ENCODE measurements at places on chromosomes 6 and 20.

- peak; percentile 55 for DNase-seq
These were observed 234.2 kb upstream of the ECI2 start for GRCh38 chr6:4369616-4370015.

DNA sequence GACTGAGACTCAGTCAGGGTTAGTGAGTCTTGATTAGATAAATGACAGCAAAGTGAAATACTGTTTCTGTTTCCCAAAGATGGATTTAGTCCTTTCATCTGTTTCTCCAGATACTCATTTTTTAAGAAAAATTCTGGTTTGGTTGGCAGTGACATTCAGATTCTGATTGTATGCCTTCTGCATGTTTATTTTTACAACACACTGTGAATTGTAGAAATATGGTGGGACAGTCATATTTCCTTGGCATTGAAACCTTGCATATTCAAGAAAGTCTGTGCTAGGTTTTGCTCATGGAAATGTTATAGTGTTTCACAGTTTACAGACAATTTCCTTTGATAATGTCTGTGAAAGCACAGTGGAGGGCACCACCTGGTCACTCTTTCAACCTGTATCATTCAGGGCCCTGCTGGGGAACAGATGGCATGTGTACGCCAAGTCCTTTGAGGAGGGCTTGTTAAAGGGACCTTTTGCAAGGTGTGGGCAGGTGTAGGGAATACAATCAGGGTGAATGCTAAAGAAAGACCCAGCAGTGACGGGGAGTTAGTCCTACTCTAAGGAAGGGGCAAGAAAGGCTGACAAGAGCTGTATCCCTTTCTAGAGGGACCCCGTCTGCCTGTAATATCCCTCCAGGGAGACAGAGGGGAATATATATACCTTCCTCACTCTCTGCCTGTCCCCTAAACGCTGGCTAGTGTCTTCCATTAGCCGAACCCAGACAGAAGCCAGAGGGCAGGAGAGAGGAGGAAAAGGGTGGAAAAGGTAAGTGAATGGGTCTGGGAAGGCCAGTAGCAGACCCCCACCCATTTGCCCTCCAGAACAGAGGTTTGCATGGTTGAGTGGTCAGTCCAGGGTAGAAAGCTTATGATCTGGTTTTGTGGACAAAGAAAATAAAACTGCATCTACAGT is 10.2 kb downstream of the PLCB4 start:
- DNase-seq, result no peak

- DNase-seq, result no peak
These were observed 80.3 kb downstream of the JARID2 start for GRCh38 chr6:15326067-15326614.

DNA sequence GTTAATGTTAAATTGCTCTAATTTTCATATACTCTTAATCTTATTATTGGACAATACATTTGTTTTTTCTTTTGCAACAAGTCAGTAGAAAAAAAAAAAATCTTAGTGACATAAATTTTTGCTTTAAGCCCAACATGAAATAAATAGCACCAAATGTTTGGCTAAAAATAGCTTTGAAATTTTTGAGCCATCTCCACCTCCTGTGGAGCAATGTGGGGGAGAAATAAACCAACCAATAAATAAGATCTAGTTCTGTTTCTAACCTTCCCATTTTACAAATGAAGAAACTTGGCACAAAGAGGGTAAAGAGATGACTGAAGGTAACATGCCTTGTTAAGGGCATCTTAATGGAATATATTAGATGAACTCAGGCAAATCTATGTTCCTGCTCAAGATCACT is 91.4 kb downstream of the PRKN start:
- DNase-seq, result no peak

DNA sequence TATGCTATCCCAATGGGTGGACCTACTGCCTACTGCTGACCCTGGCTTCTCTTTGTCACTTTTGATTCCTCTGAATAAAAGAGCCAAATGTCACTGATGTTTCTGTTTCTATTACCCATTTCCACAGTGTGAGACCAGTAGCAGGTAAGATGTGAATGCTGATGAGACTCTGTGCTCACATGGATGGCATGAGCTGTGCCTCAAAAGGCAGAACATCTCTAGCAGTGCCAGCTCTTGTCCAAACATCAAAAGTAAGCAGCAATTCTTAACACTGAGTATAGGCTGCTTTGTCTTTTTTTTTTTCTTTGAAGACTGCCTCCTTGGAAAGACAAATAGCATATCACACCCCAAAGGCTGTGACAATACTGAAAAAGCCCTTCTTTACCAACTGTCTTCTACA is 459.2 kb upstream of the RUNX2 start:
- DNase-seq, result no peak

GRCh38 chr6:72371473-72371872 is 250.4 kb upstream of the KCNQ5 start:
- no peak for DNase-seq

DNA sequence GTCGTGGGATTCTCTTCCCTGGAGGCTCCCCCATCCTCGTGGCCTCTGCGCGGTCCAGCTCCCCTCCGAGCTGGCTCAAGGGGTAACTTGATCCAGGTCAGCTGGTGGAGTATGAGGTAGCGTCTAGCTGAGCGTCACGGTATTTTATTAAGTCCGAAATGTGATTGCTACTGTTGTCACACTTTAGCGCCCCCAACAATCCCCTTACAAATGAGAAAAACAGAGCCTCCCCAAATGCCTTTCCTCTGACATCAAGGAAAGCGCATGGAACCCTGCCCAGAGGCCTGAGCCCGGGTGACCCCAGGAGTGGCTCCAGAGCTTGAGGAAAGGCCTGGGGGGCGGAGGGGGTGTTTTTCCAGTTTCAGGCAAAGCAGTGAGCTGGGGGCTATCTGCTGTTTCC is 192.4 kb downstream of the ZMYND8 start:
- no peak for DNase-seq

DNA sequence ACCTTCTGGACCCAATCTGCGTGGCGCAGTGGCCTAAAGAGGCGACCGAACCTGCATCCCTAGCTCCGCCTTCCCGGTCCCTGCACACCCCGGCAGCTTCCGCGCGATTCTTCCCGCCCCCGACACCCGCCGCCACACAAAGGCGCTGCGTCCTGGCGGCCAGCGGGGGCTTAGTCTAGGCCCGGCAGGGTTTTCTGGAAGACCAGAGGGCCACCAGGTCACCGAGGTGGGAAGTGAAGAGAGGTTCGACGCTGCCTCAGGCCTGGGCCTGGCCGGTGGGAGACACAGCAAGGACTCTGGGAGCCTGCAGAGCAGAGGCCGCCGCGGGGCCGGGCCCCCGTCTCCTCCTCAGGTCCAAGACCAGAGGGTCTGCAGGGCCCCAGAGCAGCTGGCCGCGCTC is 154.9 kb downstream of the OR2B2 start:
- no peak for DNase-seq

- DNase-seq, result no peak
These were observed 54.8 kb downstream of the BTBD3 start for GRCh38 chr20:11972478-11972877.

GRCh38 chr20:48298851-48299484 is 513.7 kb upstream of the SULF2 start:
- DNase-seq, result peak; percentile 89

DNA sequence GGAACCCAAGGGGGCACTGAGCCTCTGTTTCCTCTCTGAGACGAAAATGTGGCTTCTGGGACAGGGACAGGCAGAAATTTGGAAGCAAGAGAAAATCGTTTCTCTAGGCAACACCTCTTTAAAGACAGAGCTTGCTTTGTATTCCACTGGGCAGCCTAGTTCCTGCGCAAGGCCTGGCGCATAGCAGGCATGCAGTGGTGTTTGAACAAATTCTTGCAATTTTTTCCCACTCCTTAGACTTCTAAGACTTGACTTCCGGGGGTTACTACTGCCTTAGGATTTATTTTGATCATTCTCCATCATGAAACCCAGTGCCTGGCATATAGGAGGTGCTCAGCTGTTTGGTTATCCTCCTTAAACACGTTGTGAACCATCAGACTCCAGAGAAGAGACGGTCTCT is 249.0 kb upstream of the KCNG1 start:
- no peak for DNase-seq

- DNase-seq, result no peak
These were observed 75.3 kb downstream of the TCP11 start for GRCh38 chr6:35065870-35066269.

DNA sequence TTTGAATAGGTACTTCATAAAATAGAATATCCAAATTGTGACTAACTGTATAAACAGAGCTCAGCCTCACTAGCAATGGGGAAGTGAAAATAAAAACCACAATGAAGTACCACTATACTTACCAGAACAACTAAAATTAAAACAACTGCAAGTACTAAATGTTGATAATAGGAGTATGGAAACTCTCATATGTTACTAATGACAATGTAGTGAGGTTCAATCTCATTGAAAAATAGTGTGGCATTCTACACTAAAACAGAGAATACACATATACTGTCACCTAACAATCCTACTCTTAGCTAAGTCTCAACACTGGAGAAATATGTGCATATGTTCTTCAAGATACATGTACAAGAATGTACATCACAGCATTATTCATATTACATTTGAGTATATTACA is 132.0 kb upstream of the CARMIL1 start:
- no peak for DNase-seq

GRCh38 chr20:53865901-53866793 is 204.2 kb downstream of the BCAS1 start:
- DNase-seq, result peak; percentile 56

- DNase-seq, result no peak
These were observed 69.7 kb downstream of the SAMD3 start for GRCh38 chr6:130152908-130153510.

DNA sequence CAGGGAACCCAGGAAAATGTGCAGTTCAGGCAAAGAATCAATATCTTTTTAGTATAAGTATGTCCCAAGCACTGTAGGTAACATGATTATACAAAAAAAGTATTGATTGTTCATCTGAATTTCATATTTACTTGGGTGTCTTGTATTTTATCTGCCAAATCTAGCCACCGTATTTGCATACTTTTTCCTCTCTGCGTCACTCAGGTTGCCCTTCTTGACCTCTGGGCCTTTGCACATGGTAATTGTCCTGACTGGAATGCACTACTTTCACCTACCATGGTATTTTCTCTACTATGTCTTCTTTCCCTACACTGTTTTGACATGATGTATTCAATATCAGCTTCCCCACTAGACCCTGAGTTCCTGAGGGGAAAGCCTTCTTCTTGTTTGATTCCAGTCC is 15.2 kb downstream of the GSTA3 start:
- no peak for DNase-seq

DNA sequence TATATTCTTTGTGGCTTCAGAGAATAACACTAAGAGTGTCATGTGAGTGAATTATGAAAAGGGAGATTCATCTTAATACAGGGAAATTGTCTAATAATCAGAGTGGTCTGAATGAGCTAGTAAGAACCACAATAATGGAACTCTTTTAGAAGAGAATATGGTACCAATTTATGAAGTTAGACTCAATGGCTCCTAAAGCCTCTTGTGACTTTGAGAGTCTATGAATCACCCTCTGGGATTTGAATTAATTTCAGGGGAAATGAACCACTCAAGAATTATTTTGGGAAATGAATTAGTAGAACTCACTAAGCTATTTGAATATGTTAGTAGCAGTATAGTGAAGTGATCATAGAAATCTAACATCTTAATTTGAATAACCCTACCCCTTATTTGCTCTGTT is 14.3 kb downstream of the PCMT1 start:
- DNase-seq, result no peak

DNA sequence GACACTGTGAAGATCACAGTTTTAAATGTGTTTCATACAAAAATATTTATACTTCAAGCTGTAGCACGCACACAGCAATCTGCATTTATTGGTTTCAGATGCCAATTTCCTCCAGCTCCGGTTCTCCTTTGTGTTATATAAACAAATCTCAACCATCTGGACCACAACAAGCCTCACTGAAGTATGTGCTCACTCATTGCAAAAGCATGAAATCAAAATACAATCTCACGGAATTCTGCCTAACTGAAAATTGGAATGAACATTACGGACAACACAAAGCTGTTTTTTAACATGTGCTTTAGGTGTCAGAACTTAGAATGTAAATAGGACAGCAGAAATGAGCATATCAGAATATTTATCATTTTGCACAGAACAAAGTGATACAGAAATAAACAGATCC is 38.0 kb downstream of the RCAN2 start:
- DNase-seq, result peak; percentile 53

DNA sequence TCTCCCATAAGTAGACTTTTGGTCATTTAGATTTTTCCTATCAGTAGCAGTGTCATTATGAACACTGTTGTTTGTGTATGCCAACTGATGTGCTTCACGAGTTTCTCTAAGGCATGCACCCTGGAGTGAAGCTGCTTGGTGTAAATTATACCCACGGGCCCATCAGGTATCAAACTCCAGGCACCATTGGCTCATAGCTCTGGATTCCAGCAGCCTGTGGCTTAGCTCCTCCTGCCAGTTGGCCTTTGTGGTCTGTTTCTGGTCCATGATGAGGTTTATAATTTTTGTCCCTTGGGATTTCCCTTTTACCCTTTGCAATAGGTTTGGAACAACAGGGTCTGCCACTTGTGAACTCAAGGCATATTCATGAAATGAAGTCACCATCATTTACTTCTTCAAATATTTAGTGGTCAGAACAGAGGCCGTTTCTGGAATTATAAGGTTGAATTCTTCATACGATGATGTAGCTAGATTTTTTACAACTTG is 350.5 kb downstream of the PRL start:
- DNase-seq, result peak; percentile 94

- DNase-seq, result no peak
These were observed 81.5 kb downstream of the HAO1 start for GRCh38 chr20:7858734-7859250.

DNA sequence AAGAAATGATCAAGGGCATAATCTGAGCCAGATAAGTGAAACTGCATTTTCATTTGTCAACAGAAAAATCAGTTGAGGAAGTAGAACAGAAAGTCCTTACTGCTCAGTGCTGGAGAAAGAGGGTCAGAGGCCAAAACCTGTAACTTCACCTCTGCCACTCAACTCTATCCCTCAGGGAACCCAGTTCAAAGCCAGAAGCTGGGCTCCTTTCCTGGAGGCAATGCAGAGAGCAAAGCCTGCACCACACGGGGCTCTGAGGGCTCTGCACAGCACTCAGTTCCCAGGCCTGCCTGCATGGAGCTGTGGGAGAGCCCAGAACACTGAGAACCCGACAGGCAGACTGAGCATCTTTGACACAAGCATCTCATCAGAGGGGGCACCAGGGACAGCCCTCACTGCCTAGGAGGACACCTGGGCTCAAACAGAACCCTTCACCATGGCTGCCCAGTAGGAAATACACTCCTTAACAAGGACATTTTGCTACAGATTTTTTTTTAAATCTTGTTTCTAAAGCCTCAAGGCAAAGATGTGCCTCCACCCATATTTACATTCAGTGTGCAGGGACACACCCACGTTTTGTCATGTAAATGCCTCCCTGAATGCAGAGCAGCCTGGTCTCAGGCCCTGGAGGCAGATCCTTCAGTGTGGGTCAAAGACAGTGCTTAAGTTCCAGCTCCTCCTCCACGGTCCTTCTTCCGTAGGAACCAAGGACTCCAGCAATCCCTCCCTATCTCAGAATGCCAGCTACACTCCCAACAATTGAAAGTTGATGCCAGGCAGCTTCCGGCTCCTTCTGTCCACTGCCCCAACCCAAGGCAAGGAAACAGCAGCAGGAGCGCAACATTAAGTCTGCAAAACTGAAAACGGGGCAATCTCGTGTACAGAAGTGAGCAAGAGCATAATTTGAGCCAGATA is 6.6 kb downstream of the RNASET2 start:
- no peak for DNase-seq

Measured in Daoy (cell line).